Activated naive CD4-positive, alpha-beta T cell treated with anti-CD3 and anti-CD28 coated beads, Interleukin-2, amount 50 U/mL, for 16 hours (primary cell): ENCODE measurements at places on chromosomes 3 and 15.

GRCh38 chr3:153146191-153147053, 15.6 kb upstream of the RAP2B start:
- DNase-seq, result no peak

GRCh38 chr3:152193673-152194267, 75.0 kb upstream of the MBNL1 start:
- no peak for DNase-seq

DNA sequence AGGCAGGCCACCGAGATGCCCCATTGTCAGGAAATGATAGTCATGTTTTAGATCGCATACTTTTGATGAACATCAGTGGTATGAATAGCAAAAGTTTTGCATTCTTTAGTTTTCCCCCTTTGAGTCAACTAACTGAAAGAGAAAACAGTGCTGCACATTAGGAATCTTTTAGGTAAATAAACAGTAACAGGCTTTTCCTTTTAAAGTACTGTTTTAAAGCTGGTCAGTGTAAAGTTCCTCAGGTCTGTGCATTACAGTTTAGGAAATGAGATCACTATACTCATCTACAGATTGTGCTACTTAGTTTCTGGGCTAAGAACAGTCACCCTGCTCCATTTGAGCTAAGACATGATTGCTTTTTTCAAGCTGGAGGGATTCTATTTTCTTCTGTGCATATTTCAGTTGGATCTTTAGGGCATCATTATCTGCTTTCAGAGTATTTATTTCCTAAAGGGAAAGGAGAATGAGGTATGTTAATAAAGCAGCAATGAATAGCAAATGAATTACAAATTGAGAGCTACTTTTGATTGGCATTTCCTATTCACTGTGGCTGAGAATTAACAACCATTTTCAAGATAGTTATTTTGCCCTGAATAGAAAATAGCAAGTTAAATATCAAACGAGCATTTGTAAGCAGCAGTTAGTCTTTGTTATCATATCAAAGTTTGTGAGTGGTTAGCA, 36.5 kb downstream of the FAM98B start:
- no peak for DNase-seq

DNA sequence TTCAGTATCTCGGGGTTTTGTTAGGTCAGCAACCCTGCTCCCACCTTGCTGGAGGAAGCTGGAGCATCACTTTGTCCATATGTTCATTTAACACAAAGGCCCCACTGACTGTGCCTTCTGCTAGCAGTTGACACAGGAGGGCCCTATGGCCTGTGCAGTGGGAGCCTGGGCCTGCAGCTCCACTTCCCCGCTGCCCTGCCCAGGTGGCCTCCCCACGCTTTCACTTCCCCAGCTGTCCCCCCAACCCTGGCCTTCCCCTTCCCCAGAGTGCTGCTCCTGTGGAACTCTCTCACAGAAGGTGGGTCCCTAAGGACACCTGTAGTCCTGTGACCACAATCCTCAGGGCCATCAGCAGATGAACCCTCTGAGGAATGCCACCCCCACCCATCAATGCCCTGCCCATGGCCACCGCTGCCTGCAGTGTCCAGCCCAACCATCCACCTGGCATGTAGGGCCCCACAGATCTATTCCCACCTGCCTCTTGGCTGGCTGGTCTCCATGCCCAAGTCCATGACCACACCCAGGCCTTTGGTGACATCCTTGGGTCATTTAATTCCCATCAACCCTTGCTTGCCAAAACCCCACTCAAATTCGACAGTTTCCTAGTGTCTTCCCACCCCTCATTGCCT, 13.5 kb downstream of the TBC1D21 start:
- no peak for DNase-seq

DNA sequence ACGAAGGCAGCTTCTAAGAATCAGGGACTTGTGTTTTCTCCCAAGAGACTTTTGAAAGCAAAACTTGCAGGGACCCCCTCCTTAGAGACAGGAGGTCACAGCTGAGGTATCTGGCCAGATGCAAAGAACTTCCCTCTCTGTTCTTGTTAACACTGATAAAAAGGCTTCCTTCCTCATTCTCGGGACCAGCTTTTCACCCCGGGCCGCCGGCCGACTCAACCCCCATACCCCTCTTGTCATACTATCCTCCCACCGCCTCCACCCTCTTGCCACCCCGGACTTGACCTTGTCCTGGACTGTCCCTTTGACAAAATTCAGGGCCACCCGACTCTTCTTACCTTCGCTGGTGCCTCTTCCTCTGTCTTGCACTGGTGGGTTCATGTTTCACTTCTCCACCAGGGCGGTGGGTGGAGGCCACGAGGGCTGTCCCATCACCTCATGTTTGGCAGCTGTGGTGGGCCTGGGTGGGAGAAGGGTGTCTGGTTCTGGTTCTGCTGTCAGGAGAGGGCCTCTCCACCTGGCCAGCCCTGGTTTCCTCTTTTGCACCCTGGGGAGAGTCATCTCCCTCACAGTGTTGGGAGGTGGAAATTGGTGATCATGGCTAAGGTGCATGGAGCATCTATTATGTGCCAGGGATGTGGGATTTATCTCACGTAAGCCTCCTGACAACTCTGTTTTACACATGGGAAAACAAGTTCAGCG, 32.5 kb downstream of the BHLHE40 start:
- no peak for DNase-seq

DNA sequence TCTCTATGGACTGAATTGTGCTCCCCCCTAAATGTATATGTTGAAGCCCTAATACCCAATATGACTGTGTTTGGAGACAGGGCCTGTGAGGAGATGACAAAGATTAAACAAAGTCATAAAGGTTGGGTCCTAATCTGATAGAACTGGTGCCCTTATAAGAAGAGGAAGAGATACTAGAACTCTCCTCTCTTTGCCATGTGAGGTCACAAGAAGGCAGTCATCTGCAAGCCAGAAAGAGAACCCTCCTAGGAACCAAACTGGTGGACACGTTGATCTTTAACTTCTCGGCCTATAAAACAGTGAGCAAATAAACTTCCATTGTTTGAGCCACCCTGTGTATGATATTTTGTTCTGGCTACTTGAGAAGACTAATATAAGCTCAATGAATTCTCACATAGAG, 31.6 kb upstream of the ENTPD3 start:
- DNase-seq, result no peak

GRCh38 chr3:38119821-38120692, 16.9 kb downstream of the ACAA1 start:
- no peak for DNase-seq
